Omental fat pad (tissue), 4 donors: ENCODE measurements at places on chromosomes 6 and 20.

- no peak for DNase-seq
Measured at GRCh38 chr6:105069821-105070445, 109.9 kb downstream of the POPDC3 start.

DNA sequence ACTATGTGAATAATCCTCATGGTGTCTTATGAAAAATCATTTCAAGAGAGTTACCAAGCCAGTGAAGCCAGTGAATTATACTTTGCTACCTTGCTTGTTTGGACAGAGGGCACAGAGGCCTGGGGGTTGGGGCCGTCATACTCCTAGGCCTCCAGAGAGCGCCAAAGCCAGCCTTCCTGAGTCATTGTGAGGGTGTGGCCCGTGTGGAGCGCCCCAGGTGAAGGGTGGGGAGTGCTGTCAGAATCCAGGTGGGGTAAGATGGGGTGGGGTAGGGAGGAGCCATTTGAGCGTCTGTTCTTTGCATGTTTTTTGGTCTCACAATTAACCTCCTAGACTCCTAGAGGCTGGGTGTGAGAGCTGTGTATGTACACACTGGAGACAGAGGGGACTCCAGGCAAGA is 71.1 kb downstream of the PERP start:
- no peak for DNase-seq

- no peak for DNase-seq
Measured at GRCh38 chr6:4287372-4287771, 152.0 kb upstream of the ECI2 start.

GRCh38 chr6:158020272-158020711 is 38.6 kb downstream of the SYNJ2 start:
- DNase-seq, result no peak

DNA sequence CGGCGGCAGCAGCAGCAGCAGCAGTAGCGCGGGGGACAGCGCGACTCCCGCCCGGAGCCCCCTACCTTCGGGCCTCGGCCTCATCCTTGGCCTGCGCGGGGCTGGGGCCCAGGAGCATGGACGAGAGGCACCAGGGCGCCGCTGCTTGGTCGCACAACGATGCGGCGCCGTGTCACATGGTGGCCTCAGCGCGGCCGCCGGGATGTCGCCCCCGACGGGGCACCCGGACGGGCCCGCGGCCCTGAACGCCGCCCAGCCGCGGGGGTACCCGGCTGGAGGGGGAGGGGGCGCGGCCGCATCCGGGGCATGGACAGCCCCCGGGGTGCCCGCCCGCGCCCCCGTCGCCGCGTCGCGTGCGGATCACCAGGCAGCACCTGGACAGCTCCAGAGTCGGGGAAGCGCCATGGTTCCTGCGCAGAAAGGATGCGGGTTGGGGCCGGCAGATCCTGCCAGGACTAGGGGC is 57.1 kb downstream of the CDH22 start:
- no peak for DNase-seq

GRCh38 chr6:147831356-147831755 is 322.9 kb downstream of the SAMD5 start:
- no peak for DNase-seq

DNA sequence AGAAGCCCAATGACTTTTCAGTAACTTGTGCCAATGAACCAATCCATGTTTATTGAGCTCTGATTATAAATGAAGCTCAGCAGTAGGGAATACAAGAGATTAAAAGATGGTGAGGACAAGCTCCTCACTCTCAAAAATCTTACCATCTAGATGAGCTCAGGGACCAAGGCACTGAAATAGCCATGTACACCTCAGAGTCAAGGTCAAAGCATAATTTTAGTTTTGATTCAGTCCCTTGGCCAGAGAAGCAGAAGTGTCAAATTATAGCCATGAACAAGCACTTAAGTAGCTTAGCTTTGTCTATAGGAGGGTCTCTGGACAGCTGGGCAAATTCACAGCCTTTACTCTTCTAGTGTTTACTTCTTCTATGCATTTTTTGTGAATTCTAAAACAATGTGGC is 131.0 kb upstream of the DTNBP1 start:
- DNase-seq, result no peak

GRCh38 chr20:58480551-58481336 is 34.5 kb downstream of the APCDD1L start:
- no peak for DNase-seq

GRCh38 chr6:103578115-103578514 is 1281.6 kb downstream of the HACE1 start:
- no peak for DNase-seq

GRCh38 chr6:163527291-163527690 is 112.8 kb downstream of the QKI start:
- no peak for DNase-seq

DNA sequence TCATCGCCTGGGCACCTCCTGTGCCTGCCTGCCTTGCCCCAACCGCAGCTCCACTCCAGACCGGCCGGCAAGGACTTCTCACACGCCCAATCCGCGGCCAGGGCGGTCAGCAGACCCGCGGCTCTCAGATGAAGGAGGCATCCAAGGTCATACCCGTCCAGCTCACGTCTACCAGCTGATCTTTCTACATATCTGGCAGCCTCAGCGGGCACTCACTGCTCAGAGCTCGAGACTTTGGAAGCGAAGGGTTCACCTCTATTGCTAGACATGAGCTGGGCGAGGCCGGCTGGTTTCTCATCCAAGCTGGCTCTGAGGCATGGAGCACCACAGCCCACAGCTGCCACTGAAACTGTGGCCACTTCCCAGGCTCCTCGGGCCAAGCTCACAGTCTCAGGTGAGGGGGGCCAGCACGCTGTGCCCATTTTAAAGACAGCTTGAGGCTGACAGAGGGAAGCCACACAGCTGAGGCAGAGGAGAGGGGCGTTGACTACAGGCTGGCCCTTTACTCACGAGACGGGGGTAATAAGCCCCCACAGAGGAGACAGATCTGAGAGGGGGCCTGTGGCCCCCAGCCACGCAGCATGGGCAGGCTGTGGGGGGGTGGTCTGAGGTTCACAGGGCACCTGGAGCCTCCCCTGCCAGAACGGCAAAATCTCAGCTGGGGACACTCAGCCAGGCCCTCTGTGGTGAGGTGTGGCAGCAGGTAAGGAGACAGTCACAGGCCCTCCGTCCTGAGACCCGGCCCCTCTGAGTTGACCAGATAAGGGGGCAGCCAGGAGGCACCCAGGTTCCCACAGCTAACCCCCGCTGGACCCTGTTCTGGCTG is 2.0 kb downstream of the LAMA5 start:
- DNase-seq, result no peak

- DNase-seq, result no peak
Measured at GRCh38 chr6:3190056-3190455, 32.7 kb upstream of the TUBB2A start.

DNA sequence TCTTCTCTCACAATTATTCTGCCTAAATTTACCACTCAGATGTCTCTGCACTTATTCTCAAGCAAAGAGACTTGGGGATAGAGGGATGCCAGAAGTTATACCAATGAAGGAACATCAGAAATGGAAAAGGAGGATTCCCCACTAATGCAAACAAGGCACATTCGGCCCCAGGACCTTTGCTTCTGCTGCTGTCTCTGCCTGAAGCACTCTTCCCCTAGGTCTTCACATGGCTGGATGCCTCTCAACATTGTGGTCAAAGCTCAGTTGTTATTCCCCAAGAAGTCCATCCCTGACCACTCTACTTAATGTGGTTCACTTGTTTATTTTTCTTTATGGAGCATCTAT is 508.7 kb downstream of the DOK5 start:
- DNase-seq, result no peak

DNA sequence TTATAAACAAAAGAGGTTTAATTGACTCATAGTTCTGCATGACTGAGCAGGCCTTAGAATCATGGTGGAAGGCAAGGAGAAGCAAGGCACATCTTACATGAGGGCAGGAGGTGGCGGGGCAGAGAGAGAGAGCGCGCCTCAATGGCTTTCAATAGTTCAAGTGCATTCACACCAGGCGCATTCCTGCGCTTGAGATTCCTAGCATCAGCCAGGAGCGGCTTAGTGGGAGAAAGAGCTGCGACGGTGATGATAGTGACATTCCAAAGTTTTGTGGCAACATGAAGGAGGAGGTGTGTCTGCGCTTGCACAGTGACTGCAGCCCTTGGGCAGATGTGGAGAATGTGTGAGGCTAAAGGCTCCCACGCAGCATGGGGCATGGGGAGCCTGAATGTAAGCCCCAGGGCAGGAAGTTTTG is 25.0 kb upstream of the EMILIN3 start:
- DNase-seq, result no peak

- no peak for DNase-seq
Measured at GRCh38 chr6:87944541-87944954, 103.1 kb upstream of the SPACA1 start.

DNA sequence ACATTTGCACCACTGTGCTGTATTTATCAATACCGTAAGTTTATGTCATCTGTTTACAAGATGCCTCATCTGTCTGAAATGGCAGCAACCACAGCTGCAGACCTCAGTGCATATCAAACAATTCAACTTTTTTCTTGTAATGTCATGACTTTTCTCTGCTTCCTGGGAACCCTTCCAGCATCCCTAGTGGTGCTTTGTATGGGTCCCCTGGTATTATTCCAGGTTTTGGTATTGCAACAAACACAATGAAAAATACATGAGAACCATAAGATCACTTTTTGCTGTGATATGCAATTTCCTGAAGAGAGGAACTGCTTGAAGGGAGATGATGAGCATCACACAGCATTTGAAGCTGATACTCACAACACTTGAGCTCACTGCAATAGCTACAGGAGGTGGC is 12.0 kb upstream of the TXNDC5 start:
- DNase-seq, result no peak

DNA sequence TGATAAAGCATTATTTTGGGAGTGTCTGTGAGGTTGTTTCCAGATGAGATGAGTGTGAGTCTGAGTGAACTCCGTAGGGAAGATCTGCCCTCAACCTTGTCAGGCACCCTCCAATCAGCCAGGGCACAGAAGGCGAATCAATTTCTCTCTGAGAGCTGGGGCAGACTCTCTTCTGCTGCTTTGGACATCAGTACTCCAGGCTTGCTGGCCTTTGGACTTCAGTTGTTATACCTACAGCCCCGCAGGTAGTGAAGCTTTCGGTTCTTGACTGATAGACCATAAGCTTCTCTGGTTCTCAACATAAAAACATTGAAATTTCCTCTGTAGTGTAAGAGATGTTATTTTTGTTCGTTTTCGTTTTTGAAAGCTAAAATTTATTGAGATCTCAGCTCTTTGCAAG is 71.4 kb downstream of the MAFB start:
- no peak for DNase-seq

- no peak for DNase-seq
Measured at GRCh38 chr20:39057911-39058310, 95.8 kb downstream of the DHX35 start.

- DNase-seq, result no peak
Measured at GRCh38 chr20:44496976-44497375, 21.3 kb downstream of the TTPAL start.

- no peak for DNase-seq
Measured at GRCh38 chr6:137299681-137300080, 80.5 kb upstream of the IFNGR1 start.

GRCh38 chr6:17212546-17213371 is 68.4 kb upstream of the RBM24 start:
- DNase-seq, result no peak
